GM10248 (cell line): ENCODE measurements at places on chromosomes 6 and 20.
A peak's percentile ranks its signal among the peaks of the same experiment; 100 is the strongest.

GRCh38 chr20:11807054-11808048 is 110.3 kb upstream of the BTBD3 start:
- DNase-seq = no peak

GRCh38 chr20:57265336-57265996 is 975 bp downstream of the BMP7 start:
- no peak for DNase-seq

- no peak for DNase-seq
Measured at GRCh38 chr6:33981421-33981820, 164.5 kb downstream of the GRM4 start.

- no peak for DNase-seq
Measured at GRCh38 chr20:2946988-2947961, 74.0 kb downstream of the PTPRA start.

- no peak for DNase-seq
Measured at GRCh38 chr6:110044096-110044495, 66.0 kb downstream of the GPR6 start.

- DNase-seq = peak; percentile 4
Measured at GRCh38 chr6:104159045-104159618, 700.6 kb downstream of the HACE1 start.

- no peak for DNase-seq
Measured at GRCh38 chr6:53378208-53378607, 29.5 kb upstream of the ELOVL5 start.

DNA sequence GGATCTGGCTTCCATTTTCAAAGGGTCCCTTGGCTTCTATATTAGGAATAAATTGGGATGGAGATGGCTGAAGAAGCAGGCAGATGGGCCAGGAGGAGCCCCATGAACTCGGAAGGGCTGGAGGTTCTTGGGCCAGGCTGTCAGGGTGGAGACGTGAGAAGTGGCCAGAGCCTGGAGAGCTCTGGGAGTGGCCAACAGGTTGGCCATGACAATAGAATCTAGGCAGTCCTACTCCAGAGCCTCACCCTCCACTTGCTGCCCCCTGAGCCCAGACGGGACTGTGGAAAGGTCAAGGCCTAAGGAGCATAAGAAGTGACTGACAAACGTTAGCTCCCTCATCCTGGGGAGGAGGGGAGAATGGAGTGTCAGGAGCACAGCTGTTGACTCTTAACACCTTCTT is 62.1 kb downstream of the STK35 start:
- DNase-seq = no peak
